Hematopoietic multipotent progenitor cell treated with erythropoietin and hydrocortisone succinate and interleukin-3 and kit ligand, for 6 days (in vitro differentiated cells): ENCODE measurements at places on chromosomes 3 and 15.

DNA sequence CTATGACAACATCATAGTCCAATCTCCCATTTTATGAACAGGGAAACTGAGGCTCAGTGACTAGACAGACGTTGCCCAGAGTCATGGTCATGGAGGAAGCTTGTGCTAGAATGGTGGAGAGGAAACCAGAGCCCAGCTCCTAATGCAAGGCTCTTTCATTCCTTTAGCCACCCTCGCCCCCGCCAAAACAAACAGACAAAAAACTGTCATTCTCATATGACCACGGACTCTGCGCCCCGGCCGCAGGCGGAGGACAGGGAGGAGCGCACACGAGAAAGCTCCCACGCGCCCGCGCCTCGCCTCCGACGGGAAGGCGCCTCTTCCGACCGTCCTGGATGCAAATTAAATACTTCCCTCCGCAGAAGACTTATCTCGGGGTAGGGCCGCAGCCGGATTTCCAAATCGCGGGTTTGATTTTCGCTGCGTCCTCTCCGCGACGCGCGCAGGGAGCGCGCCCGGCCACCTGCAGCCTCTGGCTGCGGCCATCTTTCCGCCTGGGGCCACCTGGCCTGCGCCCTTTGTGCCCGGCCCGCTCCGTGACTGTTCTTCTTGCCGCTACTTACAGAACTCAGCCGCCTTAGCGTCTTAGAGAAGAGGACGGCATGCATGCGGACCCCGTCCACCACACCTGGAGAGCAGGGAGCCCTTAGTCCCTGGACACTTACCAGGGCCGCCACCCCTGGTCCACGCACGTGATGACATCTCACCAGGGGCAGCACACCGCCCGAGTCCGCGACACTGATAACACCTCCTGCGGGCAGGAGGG is 670 bp upstream of the ATP13A3 start:
- peak; percentile 73 for DNase-seq

GRCh38 chr3:71916747-71917369 is 131.9 kb upstream of the PROK2 start:
- DNase-seq, result peak; percentile 24

DNA sequence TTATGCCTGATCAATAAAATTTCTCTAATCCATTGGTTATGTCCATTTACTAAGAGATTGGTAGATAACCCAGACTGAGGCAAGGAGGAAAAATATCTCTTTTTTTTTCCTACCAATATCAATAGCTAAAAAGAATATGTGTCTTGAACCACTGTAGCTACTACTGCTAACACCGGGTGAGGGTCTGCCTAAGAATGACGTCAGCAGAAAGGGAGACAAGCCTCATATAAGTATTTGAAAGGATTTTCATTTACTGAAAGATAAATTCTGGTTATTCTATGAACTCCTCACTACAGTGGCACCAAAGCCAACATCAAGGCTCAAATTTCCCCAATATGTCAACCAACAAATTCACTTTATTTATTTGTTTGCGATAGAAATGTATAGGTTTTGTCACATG is 389.0 kb upstream of the ALCAM start:
- DNase-seq, result no peak

- DNase-seq, result no peak
These were observed 9.9 kb downstream of the ZIC1 start for GRCh38 chr3:147418808-147419701.

- no peak for DNase-seq
These were observed 8.1 kb upstream of the SRPRB start for GRCh38 chr3:133797396-133798105.

- DNase-seq, result no peak
These were observed 88.3 kb downstream of the KLF15 start for GRCh38 chr3:126268866-126269265.

GRCh38 chr3:178086144-178086825 is 450.0 kb upstream of the KCNMB2 start:
- peak; percentile 29 for DNase-seq

DNA sequence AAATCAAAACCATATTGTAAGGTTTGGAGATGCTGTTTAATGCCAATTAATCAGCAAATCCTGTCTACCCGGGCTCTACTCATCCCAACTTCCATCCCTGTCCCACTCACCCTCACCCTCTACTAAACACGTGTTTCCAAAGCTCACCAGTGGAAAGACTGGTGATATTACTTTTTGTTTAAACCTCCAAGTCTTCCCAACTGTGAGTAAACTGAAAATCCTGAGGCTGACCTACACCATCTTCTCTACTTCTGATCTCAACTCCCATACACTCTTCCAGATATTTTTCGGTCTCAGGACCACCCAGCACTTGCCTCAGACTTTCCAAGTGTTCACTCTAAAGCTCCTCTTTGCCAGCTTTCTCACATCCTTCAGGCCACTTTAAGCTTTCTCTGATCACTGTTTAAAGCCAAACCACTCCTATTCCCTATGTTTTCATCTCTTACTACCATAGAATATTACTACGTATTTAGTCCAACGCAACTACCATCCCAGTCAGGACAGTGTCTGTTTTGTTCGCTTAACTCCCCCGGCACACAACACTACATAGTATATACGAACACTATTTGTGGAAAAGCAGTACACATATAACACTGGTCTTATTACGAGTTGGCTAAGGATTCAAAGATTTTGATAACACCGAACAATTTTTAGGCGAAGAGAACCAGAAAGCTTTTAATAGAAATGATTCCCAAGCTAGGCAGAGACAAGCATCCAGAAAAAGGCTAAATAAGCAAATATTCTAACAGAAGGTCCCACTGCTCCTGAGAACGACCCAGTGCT is 684 bp downstream of the RPL4 start:
- DNase-seq, result no peak

- no peak for DNase-seq
These were observed 109.7 kb downstream of the UBE2E2 start for GRCh38 chr3:23312866-23313265.

DNA sequence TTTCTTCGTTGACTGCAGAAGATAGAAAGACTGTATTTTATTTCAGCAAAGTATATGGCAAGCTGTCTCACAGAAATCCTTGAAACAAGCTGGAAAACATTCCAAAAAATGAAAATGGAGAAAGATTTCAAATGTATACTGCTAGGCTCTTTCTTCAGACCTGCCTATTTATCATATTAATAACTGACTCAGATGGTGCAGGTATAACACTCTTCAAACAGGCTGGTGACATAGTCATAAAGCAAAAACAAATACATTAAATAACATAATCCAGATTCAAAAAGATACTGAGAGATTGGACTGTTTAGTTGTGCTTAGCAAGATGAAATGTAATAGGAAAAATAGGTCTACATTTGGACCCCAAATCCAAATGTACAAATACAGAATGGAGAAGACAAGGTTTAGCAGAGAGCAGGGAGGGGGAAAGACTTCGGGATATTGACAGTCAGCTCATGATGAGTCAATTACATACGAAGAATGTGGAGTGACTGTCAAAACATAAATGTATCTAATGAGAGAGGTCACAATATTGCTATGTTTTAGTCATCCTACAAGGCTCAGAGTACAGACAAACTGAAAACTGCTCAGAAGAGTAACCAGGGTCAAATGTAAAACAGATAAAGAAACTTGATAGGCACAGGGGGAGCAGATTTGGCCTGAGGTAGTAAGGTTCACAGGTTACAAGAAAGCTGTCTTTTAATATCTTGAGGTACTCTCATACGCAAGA is 88.7 kb downstream of the DMXL2 start:
- no peak for DNase-seq

- DNase-seq, result no peak
These were observed 81.0 kb downstream of the TRAK1 start for GRCh38 chr3:42172047-42172654.

DNA sequence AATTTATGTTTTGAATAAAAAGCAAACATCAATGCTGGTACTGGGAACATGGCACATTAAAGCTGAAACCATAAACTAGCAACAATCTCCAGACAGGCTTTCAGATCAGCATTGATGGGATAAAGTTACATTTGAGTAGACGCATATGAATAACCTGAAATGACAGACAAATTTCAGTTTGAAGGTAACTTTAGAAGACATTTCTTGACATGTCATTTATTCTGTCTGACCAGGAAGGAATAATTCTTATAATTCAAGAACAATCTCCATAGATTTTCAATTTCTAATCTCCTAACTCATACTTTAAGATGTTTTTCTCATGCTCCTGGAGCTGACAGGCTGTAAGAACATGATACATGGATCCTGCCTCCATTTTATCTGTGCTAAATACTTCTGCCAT is 69.8 kb downstream of the PLCH1 start:
- no peak for DNase-seq

- DNase-seq, result no peak
These were observed 55.8 kb upstream of the FAM98B start for GRCh38 chr15:38398134-38398533.

DNA sequence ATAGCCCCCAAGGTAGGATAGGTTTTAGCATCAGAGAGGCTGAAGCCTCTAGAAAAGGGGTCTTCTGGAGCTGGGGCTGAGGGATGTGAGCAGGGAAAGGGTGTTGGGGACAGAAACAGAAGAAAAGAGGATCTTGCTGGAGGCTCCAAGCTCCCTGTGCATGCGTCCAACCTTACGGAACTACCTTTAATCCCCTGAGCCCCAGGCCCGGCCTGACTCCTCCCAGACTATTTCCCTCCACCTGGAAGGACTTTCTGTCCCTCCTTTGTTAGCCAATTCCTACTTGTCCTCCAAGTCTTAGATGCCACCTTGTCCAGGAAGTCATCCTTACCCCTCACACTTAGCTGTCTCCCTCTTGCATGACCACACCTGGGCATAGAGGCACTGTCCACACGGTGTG is 50.0 kb upstream of the VPS8 start:
- no peak for DNase-seq

GRCh38 chr3:123783050-123783689 is 101.0 kb downstream of the MYLK start:
- DNase-seq, result no peak

DNA sequence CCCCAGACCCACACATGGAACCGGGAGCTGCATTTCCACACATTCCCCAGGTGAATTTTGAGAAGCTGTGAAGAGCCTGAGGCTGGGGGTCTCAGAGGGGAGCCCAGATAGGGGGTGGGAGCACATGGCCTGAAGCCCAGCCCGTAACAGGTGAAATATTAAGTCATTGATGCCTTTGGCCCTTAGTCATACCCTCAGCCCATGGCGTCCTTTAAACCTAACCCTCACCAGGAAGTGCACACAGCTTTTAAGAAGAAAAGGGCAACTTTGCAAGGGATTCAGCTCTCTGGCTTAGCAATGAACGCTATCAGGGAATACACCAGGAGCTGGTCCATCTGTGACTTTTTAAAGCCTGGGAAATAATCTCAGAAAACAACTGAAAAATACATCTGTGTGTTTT is 40.6 kb downstream of the WNT7A start:
- no peak for DNase-seq

DNA sequence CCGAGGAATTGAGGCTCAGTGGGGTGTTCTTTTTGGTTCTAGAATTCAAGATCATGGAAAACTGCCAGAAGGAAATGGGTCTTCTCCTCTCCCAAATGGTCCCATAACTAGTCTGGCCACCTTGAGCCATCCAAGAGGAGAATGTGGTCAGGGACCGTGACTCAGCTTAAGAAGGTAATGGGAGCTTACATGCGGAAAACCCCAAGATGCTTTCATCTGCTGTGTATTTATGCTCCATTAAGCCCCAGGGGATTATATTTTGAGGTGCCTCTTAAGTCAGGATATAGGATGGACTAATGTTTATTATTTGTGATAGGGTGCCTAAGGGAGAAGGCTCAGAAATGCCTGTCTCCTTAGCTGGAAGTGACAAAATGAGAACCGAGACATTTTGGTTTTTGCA is 39.2 kb upstream of the DLG1 start:
- no peak for DNase-seq

- DNase-seq, result peak; percentile 37
These were observed 36.9 kb upstream of the SPRED1 start for GRCh38 chr15:38215707-38216106.

- no peak for DNase-seq
These were observed 63.5 kb downstream of the KAT2B start for GRCh38 chr3:20103731-20104130.

GRCh38 chr3:178850450-178851190 is 221.0 kb downstream of the ZMAT3 start:
- no peak for DNase-seq

- no peak for DNase-seq
These were observed 157.4 kb upstream of the NPHP3 start for GRCh38 chr3:132879656-132880055.

DNA sequence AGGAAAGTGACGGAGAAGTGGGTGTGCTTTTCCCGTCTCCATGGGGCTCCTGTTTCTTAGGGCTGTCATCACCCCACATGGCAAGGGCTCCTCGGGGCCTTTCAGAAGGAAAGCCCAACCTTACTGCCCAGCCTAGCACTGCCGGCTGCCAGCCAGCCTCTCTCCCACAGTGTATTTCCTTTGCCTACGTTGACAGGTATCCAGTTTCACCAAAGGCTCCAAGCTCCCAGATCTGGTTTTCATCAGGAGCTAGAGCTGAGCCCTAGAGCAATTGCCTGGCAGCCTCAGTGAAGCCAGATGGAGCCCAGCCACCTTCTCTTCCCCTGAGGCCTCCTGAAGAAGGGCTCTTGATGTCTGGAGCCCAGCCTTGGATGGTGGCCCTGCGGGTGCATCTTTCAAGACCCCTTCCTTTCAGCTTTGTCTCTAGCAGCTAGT is 20.2 kb downstream of the CRABP1 start:
- DNase-seq, result no peak

DNA sequence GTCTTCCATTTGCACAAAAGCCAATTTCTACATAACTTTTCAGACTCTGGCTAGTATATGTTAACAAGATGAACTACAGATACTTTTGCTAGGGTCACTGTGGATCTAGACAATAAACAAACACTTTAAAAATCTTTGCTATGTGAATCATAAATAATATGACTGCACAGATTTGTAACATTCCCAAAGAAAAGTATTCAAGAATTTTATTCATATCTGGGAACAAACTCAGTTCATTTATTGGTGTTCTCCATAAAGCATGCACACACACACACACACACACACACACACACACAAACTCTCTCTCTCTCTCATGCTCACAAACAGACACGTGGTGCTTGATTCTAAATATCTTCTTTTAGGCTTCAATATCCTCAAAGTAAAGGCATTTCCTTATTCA is 18.8 kb upstream of the THRB start:
- no peak for DNase-seq

GRCh38 chr3:41650406-41650805 is 311.5 kb downstream of the ULK4 start:
- DNase-seq, result no peak

DNA sequence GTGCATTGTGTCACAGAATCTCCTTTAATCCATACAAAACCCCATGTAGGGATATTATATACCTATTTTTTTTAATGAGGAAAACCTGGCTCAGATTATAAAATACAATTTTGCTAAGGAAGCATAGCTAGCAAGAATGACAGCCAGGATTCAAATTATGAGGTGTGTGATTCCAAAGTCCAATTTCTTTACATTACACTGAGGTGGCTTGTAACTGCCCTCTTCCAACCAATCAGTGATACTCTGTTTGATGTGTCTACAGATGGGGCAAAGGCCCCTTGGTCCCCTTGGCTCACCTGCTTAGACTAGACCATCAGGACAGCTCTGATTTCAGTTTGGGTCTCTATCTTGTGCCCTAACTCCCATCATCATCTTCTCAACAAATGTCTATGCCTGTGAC is 120.3 kb upstream of the ADAMTS9 start:
- DNase-seq, result no peak
